Nephron progenitor cell (in vitro differentiated cells): ENCODE measurements at places on chromosomes 12 and 14.

- no peaks in the 10 kb centered on the region for H3K4me1 ChIP-seq
- no peak overlapping the region for H3K27ac ChIP-seq
- H3K4me3 ChIP-seq: no peak overlapping the region
- DNase-seq: no peak
- peaks cover 47% of the 10 kb centered on the region for H3K36me3 ChIP-seq
Measured at GRCh38 chr14:73686901-73687300, 27.3 kb downstream of the PNMA1 start.

GRCh38 chr12:96237465-96238077 lies 43.4 kb downstream of the ELK3 start:
- H3K27me3 ChIP-seq: no peaks in the 10 kb centered on the region
- no peak for DNase-seq
- H3K4me3 ChIP-seq: no peak overlapping the region
- peaks cover 17% of the 10 kb centered on the region for H3K4me1 ChIP-seq

DNA sequence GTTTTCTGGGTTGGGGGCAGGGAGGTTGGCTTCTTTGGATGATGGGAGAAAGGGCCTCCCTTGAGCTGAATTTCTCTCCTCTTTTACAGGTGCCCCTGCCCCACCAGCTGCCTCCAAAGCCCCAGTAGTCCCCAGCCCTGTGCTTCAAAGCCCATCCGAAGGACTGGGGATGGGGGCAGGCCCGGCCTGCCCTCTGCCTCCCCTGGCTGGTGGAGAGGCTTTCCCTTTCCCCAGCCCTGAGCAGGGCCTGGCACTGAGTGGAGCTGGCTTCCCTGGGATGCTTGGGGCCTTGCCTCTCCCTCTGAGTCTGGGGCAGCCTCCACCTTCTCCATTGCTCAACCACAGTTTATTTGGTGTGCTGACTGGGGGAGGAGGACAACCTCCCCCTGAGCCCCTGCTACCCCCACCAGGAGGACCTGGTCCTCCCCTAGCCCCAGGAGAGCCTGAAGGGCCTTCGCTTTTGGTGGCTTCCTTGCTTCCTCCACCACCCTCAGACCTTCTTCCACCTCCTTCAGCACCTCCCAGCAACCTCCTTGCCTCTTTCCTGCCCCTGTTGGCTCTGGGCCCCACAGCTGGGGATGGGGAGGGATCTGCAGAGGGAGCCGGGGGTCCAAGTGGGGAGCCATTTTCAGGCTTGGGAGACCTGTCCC lies 4.0 kb downstream of the MBD6 start:
- H3K4me1 ChIP-seq: peaks cover 41% of the 10 kb centered on the region
- no peak overlapping the region for H3K4me3 ChIP-seq
- no peak for DNase-seq
- peaks cover 2% of the 10 kb centered on the region for H3K27me3 ChIP-seq
- H3K36me3 ChIP-seq: peaks cover 25% of the 10 kb centered on the region

DNA sequence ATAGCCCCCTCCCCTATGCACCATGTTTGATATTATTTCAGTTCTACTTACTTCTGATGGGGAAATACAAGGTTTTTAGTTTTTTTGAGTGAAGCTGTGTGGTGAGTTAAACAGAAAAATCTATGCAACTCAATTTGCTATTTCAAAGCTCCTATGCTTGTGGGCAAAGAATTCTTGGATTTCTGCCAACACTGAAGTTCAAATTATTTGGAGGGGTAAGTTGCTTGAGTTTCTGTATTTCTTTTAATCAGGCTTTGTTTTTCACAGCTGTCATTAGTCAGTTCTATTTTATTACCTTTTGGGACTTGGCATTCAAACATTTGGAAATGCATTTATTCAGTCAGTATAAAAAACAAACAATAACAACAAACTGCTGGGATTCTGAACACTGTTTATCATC lies 407.5 kb upstream of the MGAT4C start:
- H3K4me1 ChIP-seq: peaks cover 45% of the 10 kb centered on the region
- H3K27me3 ChIP-seq: peaks cover 11% of the 10 kb centered on the region
- no peak for DNase-seq
- H3K27ac ChIP-seq: no peak overlapping the region
- no peak overlapping the region for H3K4me3 ChIP-seq

DNA sequence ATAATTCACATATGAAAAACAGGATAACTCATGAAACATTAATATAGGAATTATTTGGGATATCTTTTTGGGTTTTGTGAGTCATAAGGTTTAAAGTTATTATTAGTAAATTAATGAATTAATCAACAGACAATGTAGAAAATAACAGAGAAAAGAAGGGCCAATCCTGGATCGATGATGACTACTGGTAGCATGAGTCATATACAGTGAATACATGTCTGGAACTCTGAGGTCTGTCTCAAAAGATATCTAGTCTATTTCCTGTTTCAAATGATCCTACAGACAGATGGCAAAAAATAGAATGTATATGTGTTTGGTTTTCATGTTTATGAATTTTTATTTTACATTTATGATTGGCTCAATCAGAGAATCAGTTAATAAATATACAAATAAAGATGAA lies 86.4 kb upstream of the RTL1 start:
- no peak overlapping the region for H3K27ac ChIP-seq
- peaks cover 20% of the 10 kb centered on the region for H3K27me3 ChIP-seq
- no peaks in the 10 kb centered on the region for H3K36me3 ChIP-seq
- no peak overlapping the region for H3K4me3 ChIP-seq
- no peak for DNase-seq

GRCh38 chr12:10721651-10722501 lies 1.2 kb downstream of the YBX3 start:
- no peaks in the 10 kb centered on the region for H3K36me3 ChIP-seq
- peak overlapping the region; percentile 95 for H3K4me3 ChIP-seq
- peaks cover 66% of the 10 kb centered on the region for H3K4me1 ChIP-seq
- peak; percentile 49 for DNase-seq

- no peak for DNase-seq
- H3K27me3 ChIP-seq: peaks cover 8% of the 10 kb centered on the region
- H3K4me1 ChIP-seq: peaks cover 54% of the 10 kb centered on the region
- H3K36me3 ChIP-seq: no peaks in the 10 kb centered on the region
- no peak overlapping the region for H3K27ac ChIP-seq
Measured at GRCh38 chr12:131139363-131140068, 185.8 kb downstream of the ADGRD1 start.

DNA sequence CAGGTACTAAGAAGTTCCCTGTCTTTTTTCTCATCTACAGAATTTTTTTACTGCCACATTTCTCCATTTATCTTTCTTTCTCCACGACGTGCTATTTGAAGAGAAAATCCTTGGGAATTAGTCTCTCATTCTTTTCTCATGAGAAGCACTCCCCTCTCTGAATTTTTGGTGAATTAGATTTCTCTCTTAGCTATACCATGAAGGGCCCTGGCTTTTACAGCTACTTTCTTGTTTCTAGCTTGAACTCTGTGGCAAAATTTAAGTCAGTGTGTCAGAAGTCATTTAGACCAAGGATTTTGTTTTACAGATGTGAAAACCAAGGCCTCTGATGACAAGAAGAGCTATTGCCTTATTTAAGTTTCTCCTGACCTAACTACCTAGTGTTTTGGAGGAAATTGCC lies 213.1 kb downstream of the AEBP2 start:
- no peak overlapping the region for H3K4me3 ChIP-seq
- peak overlapping the region; percentile 72 for H3K27ac ChIP-seq
- H3K27me3 ChIP-seq: peaks cover 11% of the 10 kb centered on the region
- H3K4me1 ChIP-seq: peaks cover 18% of the 10 kb centered on the region
- no peaks in the 10 kb centered on the region for H3K36me3 ChIP-seq
- DNase-seq: no peak

DNA sequence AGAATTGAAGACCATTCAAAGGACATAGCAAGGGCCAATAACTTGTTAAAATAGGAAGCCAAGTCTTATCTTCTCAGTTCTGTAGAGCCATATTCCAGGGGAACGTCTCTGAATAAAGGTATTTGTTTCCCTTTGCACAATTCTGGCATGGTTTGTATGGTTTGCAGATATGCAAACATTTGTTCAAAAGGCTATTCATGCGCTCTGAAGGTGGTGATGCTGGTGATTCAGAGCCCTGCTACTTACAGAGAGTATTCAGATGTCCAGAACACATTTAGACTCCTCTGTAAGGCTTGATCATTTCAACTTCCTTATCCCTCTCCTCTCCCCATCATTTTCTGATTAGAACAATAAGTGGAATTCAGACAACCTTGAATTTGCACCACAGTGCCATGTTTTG lies 35.9 kb downstream of the SLC4A8 start:
- H3K27ac ChIP-seq: no peak overlapping the region
- no peaks in the 10 kb centered on the region for H3K4me1 ChIP-seq
- no peaks in the 10 kb centered on the region for H3K36me3 ChIP-seq
- peaks cover 6% of the 10 kb centered on the region for H3K27me3 ChIP-seq

DNA sequence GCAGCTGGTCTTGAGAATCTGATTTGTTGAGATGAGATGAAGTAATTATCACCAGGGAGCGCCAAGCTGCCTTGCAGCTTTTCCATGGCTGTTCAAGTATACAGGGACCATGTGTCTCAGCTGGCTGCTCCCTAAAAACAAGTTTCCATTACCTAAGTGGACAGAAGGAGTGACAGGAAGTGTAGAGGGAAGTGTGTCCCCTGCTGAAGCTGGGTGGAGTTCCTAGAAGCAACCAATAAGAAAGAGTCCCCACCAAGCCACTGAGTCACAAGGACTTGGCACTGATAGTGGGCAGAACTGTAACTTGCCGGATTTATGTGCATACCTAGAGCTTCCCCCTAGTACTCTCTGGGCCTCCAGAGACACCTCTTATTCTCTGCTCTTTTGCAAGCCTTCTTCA lies 1.5 kb upstream of the GPX2 start:
- H3K4me3 ChIP-seq: no peak overlapping the region
- peaks cover 28% of the 10 kb centered on the region for H3K4me1 ChIP-seq
- DNase-seq: no peak
- H3K36me3 ChIP-seq: peaks cover 21% of the 10 kb centered on the region
- no peak overlapping the region for H3K27ac ChIP-seq
- peaks cover 4% of the 10 kb centered on the region for H3K27me3 ChIP-seq

DNA sequence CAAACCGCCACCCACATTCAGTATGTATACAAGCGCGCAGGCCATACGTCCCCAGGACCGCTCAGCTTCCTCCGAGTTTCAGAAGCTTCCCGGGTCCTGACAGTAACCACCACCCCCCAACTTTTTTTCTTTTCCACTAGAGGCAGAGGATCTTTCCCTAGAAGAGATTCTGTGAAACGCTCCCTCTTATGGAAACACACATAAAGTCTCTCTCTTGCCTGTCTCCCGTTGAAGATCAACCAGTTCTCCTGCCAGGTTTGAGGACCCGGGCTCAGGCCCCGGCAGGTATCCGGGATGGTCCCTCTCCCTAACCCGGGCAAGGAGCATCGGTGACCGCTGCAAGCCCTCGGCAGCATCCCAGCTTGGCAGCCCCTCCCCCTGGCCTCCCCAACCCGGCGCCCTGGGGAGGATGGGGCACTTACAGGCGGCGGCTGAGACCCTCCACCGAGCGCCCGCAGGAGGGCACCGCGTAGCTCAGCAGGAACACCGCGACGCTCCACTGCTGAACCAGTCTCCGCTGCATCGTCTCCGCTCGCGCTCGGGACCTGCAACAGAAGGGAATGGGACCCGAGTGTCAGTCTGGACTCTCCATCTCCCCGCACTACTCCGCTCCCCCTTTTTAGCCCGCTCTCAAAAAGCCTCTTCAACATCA lies 3.4 kb downstream of the PTHLH start:
- H3K4me1 ChIP-seq: peaks cover 29% of the 10 kb centered on the region
- H3K4me3 ChIP-seq: peak overlapping the region; percentile 87
- no peak overlapping the region for H3K27ac ChIP-seq

GRCh38 chr12:48198672-48198971 lies 4.5 kb downstream of the OR10AD1 start:
- peak overlapping the region; percentile 84 for H3K4me3 ChIP-seq
- peak; percentile 21 for DNase-seq
- no peaks in the 10 kb centered on the region for H3K27me3 ChIP-seq
- peaks cover 54% of the 10 kb centered on the region for H3K4me1 ChIP-seq

- no peaks in the 10 kb centered on the region for H3K27me3 ChIP-seq
- H3K4me1 ChIP-seq: peaks cover 32% of the 10 kb centered on the region
- no peak for DNase-seq
- H3K27ac ChIP-seq: peak overlapping the region; percentile 87
- peak overlapping the region; percentile 40 for H3K4me3 ChIP-seq
- H3K36me3 ChIP-seq: peaks cover 40% of the 10 kb centered on the region
Measured at GRCh38 chr14:67269298-67270060, 28.2 kb downstream of the PALS1 start.

DNA sequence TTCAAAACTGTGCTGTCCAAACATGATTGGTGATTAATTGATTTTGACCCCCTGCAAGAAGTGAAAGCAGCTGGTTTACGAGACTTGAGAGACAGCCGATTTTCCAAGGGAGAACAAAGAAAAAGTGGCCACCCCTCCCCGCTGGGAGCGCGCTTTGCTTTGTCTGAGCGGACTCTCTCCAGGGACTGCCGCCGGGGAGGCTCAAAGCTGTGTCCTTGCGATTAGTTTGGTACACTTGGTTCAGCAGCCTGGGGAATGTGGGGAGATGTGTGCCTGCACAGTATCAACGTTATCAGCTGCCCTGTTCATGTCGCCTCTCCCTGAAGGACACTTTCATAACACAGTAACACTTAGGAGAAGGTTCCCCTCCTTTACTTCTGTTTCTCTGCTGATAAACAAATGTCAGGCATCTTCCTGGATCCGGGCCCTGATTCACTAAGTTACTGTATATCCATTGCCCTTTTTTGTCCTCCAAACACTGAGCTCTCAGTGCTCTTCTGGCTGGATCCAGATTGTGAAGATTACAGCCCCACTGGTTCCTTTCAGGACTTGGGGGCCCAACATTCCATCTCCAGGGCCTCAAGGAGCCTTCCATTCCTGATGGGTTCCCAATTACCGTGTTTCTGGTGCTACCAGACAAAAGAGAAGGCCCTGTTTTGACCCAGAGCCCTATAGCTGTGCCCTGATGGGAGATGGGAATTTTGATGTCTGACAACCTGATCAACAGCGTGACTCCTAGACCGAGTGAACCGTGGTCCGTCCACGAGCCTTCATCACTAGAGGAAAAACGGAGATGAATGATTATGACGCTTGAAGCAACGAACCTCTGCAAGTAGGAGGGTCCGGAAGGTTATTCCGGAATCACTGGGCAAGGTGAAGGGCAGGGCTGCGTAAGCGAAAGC lies 31.7 kb upstream of the TUBA1C start:
- peak; percentile 73 for DNase-seq
- H3K27me3 ChIP-seq: peaks cover 7% of the 10 kb centered on the region
- peak overlapping the region; percentile 62 for H3K4me3 ChIP-seq
- no peaks in the 10 kb centered on the region for H3K36me3 ChIP-seq

GRCh38 chr14:96754162-96754844 lies 42.9 kb upstream of the VRK1 start:
- peak overlapping the region; percentile 8 for H3K27ac ChIP-seq
- peaks cover 13% of the 10 kb centered on the region for H3K27me3 ChIP-seq
- no peak overlapping the region for H3K4me3 ChIP-seq
- peaks cover 15% of the 10 kb centered on the region for H3K4me1 ChIP-seq
- DNase-seq: no peak
- no peaks in the 10 kb centered on the region for H3K36me3 ChIP-seq

- H3K36me3 ChIP-seq: peaks cover 43% of the 10 kb centered on the region
- DNase-seq: no peak
- H3K27me3 ChIP-seq: peaks cover 14% of the 10 kb centered on the region
- H3K27ac ChIP-seq: peak overlapping the region; percentile 100
- H3K4me3 ChIP-seq: peak overlapping the region; percentile 94
- H3K4me1 ChIP-seq: peaks cover 30% of the 10 kb centered on the region
Measured at GRCh38 chr14:24443053-24443665, 583 bp upstream of the SDR39U1 start.
